ENCODE measurements at places on chromosomes 1 and 21.

DNA sequence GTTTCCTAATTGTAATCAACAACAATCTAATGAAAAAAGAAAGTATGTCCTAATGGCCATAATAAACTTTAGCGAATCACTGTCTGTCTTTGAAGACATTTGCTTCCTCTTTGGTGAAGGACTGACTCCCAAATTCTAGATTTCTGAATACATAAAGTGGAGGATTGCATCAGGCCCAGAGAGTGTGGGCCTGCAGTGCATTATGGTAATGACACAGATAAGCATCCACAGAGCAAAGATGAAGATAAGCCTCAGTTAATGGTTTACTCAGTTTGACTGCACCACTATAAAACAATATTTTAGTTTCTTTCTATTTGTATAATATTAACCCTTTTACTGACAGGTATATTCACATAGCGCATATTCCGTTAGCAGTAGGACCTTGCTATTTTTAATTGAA is 365.5 kb downstream of the KCTD3 start:
- DNase-seq, result no peak

GRCh38 chr1:243469497-243469896 is 213.7 kb downstream of the SDCCAG8 start:
- no peak for DNase-seq

GRCh38 chr1:151934048-151934493 is 24.8 kb upstream of the THEM4 start:
- DNase-seq, result no peak

- DNase-seq, result no peak
Measured at GRCh38 chr1:111733183-111733991, 5.8 kb downstream of the INKA2 start.

DNA sequence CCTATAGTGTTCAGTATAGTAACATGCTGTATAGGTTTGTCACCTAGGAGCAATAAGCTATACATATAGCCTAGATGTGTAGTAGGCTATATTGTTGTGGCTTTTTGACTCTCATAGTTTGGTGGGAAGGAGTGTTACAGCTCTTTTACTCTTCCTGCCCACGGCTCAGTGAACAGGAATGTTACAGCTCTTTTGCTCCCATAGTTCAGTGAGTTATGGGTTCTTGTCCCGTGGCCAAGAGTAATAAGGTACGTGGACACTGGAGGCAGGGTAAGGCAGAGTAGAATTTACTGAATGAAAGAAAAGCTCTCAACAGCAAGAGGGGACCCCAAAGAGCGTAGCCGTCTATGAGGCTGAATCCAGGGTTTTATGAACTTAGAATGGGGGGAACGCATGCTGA is 734.3 kb downstream of the ADGRL2 start:
- no peak for DNase-seq

GRCh38 chr1:115593365-115594259 is 48.2 kb upstream of the VANGL1 start:
- no peak for DNase-seq

DNA sequence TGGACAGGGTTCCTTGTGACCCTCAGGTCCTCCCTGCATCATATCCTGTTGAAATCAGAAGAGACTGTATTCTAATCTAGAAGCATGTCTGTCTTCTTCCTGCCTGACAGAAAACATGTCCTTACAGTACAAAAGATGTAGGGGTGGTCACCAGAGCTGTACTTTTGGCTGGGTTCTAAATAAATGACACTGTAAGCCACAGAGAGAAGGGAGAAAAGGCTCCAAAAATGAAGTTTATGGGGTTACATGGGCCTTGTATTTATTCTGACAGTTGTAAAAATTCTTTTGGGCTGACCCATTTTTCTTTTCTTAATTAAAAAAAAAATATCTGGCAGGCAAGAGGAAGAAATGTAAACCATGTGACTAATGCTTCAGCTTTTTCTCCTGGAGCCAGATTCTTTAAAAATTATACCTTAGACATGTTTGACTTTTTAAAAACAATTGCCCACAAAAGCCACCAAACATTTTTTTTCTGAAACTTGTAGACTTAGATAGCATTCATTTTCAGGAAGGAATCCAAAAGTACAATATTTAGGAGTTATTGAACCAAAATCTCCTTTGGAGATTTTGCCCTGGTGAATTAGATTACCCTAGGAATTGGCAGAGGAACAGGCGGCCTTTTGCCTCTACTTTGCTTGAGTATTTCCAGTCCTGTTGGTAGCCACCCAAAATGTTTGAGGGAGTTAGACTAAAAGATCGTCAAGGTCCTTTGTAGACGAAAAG is 17.1 kb downstream of the RGL1 start:
- no peak for DNase-seq

GRCh38 chr1:224929335-224930237 is at the start of gene DNAH14:
DNAH14 (plus strand) TSS chr1:224929675; CDS start chr1:224952703, 23,028 bp downstream.
- DNase-seq, result no peak

DNA sequence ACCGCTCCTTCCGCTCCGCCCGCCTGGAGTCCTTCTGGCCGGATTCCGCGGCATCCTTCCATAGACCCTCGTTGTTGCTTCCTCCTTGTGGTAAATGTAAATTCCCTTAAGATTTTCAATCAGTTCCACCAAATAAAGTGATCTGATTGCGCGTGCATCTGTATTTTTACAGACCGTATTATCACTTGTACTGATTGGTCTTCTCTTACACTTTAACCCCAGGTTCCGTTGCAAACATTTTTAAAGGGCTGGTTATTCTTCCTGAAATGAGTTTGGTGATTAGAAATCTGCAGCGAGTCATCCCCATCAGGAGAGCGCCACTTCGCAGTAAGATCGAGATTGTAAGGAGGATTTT is 483 bp downstream of the YBEY start:
- no peak for DNase-seq

DNA sequence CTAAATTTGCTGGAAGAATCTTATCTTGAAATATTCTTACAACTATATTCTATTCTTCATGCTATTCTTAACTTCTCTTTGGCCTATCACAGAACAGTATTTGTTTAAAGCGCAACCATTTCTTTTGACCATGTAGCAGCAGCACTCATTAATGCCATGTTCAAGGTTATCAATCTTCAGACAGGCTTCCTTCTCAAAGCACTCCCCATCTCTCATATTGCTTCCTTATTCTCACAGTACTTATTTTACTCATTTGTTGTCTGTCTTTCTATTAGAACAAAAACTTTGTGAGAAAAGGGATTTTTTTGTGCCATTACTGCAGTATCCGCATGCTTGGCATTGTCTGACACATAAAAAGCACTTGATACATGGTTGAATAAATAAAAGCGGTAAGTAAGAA is 89.7 kb downstream of the ATP1B1 start:
- no peak for DNase-seq

Data from esophagus squamous epithelium (tissue), 5 donors.